ENCODE measurements at places on chromosomes 5 and 9.

- no peak for DNase-seq
Observed at GRCh38 chr5:7010591-7010990, 297.4 kb downstream of the TENT4A start.

DNA sequence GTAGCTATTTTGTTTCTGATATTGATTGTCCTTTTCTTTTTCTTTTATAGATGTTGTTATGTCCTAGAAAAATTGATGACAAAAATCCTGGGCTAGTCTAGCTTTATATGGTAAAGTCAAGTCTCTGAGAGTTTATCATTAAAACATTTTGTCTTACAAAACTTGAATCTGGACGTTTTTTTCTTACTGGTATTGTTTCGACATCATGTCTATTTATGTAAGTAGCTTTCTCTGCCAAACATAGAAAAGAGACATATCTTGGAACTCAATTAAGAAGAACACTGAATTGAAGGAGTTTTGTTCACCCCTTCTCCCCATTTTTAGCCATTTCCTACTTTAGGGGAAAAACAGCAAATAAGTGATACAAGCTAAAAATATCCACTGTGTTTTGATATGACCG lies 151.5 kb downstream of the ISOC1 start:
- no peak for DNase-seq

- DNase-seq = no peak
Observed at GRCh38 chr5:88389338-88390095, 120.9 kb upstream of the TMEM161B start.

DNA sequence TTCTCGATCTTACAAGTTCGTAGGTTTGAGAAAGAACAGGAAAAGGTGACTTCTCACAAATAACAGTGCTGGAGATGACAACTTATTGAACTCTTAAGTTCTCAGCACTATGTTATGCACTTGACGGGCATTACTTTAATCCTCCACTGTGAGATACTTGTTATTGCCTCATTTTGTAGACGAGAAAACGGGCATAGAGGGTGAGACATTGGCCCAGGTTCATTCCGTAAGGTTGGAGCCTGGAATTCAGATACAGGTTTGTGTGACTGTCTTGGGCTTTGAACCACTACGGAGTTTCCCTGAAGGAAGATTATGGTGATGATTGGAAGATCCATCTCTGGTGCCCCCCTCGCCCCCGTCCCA lies 657 bp downstream of the MAT2B start:
- DNase-seq = no peak

DNA sequence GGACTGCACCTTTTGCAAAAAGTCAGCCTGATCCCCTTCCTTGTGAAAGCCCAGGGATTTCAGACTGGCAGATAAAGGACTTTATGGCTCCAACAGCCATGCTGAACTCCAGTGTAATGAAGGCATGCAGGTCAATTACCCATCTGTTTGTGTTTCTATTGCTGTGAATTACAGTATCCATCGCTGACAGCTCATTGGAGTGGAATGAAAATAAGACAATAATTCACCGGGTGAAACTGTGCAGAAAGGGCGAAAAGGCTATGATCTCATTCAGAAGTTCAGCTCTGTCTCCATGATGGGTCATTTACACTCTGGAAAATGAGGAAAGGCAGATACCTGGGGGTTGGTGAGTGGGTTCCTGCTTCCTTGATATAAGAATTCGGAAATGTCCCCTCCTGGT lies 148.0 kb downstream of the BRINP1 start:
- no peak for DNase-seq

DNA sequence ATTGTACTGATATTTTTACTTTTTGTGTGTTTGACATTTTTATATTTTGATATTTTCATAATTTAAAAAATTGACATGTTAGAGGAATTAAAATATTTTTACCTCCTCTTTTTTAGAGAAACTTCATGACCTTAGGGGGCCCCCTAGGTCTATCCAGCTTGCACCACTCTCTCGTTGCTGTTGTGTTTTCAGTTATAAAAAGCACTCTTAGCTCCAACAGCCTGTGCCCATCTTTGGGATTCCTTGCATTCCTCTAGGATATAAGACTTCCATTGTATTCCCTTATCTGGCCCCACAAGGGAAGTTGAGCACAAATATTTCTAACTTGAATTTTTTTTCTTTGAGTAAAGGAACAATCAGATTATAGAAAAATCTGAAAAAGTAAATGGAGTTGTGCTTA lies 245.3 kb downstream of the SH3GL2 start:
- no peak for DNase-seq

GRCh38 chr9:121118266-121118665 lies 43.5 kb downstream of the CNTRL start:
- DNase-seq = no peak

GRCh38 chr5:174303035-174303434 lies 257.5 kb downstream of the NSG2 start:
- DNase-seq = no peak

- no peak for DNase-seq
Observed at GRCh38 chr5:175118700-175119309, 325.2 kb downstream of the DRD1 start.

- DNase-seq = no peak
Observed at GRCh38 chr5:82839881-82840280, 237.3 kb downstream of the TMEM167A start.

GRCh38 chr9:89657765-89658164 lies 53.0 kb downstream of the GADD45G start:
- DNase-seq = no peak

DNA sequence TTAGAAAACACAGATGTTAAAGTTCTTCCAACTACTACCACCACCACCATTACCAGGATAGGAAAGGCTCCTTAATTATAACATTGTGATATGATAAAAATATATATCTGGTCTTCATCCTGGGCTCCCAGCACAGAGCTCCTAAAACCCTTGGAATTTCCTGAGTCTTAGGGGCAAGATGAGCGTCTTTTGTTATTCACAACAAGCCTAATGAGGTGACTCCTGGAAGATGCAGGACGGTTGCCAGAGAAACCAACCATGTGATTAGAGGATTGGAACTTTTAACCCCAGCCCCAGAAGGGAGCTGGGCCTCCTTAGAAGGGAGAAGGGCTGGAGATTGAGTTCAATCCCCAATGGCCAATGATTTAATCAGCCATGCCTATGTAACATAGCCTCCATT lies 148.0 kb upstream of the ADRA1B start:
- no peak for DNase-seq

DNA sequence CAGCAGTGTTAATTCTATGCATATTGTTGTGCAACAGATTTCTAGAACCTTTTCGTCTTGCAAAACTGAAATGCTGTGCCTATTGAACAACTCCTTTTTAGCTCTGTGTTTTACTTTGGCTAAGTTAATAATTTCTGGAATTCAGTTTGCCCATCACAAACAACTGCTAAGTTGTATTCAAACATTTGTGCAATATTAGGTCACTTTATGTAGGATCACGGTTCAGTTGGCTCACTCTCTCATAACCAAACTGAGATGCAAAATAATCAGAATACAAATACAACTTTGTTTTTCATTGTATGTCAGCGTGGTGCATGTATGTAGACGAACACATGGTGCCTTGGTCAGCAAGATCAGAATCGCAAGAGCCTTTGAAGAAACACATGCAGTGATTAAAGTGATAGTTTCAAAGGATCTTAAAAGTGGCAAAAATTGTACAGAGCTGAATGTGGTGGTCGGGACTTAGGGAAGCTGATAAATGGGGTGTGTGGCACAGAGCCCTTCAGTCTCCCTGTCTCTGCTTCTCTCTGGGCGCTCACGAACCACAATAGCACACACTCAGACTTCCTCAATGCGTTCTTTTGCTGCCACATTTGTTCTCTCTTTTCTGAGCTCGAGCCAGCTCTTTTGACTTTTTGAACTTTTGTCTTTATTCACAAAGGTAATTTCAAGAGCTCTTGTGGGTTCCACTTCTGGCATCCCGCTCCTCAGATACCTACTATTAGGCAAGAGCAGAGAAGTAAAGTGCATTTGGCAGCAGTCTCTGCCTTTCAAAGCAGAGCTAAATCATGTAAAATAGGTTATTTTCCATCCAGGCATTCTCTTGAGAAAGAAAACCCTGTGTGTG lies 112.4 kb upstream of the CTSL start:
- DNase-seq = no peak

DNA sequence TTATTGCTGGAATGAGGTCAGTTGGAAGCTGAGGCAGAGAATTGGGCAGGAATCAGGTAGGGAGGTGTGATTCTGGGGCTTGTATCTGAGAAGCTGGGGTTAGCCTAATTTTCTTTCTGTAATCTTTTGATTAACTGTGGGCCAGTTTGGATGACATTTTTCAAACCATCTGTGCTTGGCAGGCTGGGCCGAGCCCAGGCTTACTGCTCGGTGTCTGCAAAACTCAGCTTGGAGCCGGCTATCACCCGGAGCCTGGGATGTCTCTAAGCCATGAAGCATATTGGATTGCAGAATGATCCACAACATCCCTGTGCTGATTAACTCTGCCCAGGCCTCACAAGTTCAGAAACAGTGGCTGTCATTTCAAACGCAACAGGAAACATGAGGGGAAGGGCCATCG lies 26.5 kb downstream of the KCNMB1 start:
- DNase-seq = no peak

DNA sequence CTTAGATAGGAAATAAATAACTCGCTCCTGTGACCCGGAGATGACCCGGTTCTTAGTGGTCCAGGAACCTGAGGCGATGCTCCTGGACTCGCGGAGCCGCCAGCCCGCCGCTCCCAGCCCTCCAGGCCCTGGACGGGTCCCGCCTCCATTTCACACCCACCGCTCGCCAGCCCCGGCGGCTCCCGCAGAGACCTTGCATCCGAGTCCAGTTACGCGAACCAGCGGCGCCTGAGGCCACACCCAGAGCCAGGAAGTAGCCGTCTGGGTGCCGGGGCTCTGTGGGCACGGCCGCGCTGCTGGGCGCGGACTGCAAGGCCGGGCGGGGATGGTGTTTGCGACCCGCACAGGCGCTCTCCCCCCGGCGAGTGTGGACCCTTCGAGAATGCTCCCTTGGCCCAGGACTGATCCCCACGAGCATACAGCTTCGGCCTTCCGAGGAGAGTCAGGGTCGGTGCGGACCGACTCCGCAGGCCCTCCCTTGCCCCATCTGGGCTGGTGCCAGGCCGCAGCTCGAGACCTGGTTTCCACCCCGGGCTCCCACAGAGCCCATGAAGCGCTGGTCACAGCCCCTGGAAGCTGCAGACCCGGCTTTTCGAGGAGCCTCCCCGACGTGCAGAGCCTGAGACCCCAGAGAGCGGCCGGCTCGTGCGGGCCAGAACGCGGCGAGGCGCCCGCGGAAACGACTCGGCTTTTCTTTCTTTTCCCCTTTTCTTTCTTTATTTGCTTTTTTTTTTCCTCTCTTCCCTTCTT lies 5.2 kb upstream of the BARX1 start:
- DNase-seq = no peak

- peak; percentile 9 for DNase-seq
Observed at GRCh38 chr5:38994324-38994927, 79.8 kb downstream of the RICTOR start.

- no peak for DNase-seq
Observed at GRCh38 chr5:108487951-108488350, 106.1 kb upstream of the FBXL17 start.

DNA sequence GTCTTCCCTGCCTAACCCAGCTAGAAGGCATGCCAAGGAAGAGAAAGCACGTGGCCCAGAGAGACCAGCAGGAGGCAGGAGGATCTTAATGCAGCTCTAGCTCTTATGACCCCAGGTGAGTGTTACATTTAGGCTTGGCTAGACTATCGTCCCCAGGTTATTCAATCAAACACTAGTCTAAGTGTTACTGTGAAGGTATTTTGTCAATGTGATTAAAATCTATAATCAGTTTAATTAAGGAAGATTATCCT lies 483.7 kb downstream of the BNC2 start:
- no peak for DNase-seq

- no peak for DNase-seq
Observed at GRCh38 chr9:127419348-127419747, 4.8 kb upstream of the ZNF79 start.

GRCh38 chr9:83708515-83709158 lies 879 bp upstream of the UBQLN1 start:
- DNase-seq = no peak

DNA sequence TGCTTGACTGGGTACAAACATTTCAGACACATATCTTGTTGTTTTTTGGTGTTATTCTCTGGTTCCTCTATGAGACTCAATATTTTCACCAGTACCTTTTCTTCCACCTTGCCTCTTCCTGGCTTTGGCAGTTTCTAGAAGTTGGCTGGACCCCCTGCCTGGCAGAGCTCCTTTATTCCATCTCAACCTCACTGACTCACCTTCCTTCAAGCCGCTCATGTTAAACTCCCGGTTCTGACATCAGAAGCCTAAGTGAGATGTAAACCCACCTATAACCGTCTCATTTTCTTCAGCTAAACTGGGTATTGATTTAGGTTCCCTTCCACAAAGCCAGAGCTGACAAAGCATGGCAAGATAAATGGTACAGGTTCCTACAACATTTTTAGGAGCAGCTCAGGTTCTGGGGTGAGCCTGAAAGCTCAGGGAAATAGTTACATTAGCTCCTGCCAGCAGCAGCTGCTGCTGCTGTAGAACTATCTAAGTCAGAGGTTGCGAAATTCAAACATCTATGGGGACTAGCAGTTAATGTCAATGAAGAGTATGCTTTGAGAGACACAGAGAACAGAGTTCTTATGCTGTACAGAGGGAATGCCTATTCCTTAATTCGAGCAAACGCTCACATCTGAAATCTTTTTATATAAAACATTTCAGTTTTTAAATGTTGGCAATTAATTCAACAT lies 197.1 kb upstream of the NR3C1 start:
- DNase-seq = no peak

GRCh38 chr9:127285965-127286364 lies 21.4 kb downstream of the GARNL3 start:
- DNase-seq = no peak

GRCh38 chr9:108663422-108663821 lies 192.4 kb downstream of the ACTL7B start:
- DNase-seq = no peak

DNA sequence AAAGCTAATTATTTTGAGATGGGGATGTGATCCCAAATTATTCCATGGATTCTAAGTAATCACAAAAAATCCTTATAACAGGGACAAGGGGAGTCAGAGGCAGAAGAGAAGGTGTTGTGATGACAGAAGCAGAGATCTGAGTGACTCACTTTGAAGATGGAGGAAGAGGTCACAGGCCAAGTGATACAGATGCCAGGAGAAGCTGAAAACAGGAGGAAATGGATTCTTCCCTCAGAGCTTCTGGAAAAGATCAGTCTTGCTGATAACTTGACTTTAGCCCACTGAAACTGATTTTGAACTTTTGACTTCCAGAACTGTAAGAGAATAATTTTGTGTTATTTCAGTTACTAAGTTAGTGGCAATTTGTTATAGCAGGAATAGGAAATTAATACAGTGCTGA lies 105.3 kb downstream of the GCNT1 start:
- DNase-seq = no peak

DNA sequence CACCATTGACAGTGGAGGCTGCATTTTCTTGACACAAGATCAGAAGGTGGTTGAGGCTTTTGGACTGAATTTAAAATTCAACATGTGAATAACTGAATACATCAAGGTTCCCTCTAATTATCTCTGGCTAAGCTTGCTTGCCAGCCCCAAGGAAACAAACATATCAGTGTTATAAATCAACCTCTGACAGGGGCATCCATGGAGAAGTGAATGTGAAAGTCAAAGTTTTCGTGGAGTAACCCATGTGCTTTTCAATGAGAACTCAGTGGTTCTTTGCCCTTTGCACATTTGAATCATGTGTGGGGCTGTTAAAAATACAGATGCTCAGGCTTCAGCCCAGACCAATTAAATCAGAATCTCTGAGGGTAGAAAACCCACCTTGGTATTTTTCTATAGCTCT lies 128.9 kb downstream of the LRRC70 start:
- no peak for DNase-seq

Measured in NCI-H1092 treated with DMSO at 0.1 percent for 48 hours (cell line).